Body of pancreas (tissue), 4 donors: ENCODE measurements at places on chromosomes 12 and 14.

GRCh38 chr12:82671673-82672195 lies 15.0 kb upstream of the TMTC2 start:
- DNase-seq: no peak

DNA sequence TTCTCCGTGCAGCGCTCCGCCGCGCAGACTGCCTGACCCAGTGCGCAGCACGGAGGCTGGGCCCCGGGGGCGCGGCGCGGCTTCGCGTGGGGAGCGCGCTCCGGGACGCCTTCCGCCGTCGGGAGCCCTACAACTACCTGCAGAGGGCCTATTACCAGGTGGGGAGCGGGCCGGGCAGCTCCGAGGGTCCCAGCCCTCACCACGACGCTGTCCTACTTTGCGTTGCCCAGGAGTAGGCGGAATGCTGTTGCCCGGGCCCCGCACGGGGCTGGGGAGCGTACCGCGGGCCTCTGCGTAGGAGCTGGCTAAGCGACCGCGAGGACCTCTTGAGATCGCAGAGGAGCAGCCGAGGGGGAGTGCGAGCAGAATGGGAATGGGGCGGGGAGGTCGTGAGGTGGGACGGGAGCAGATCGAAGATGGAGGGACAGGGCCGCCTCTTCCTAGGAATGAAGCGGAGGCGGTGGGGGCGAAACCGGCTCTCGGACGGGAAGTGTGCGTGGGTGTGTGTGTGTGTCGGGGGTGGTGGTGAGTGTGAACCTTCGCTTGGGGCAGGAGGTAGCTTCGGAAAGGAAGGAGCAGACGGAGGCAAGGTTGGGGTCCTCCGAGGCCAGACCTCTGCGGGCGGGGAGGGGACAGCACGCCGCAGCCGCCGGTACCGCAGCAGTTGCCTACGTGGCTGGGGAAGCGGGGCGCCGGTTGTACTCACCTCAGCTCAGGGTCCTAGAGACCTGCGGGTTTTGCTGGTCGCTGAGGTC lies 751 bp downstream of the P3H3 start:
- peak; percentile 79 for DNase-seq

- peak; percentile 62 for DNase-seq
These were observed 1318.4 kb downstream of the TMEM121 start for GRCh38 chr14:106844608-106845285.

GRCh38 chr12:114812858-114813761 lies 129.1 kb upstream of the TBX3 start:
- no peak for DNase-seq

- no peak for DNase-seq
These were observed 75.9 kb downstream of the TTLL5 start for GRCh38 chr14:75736845-75737485.

DNA sequence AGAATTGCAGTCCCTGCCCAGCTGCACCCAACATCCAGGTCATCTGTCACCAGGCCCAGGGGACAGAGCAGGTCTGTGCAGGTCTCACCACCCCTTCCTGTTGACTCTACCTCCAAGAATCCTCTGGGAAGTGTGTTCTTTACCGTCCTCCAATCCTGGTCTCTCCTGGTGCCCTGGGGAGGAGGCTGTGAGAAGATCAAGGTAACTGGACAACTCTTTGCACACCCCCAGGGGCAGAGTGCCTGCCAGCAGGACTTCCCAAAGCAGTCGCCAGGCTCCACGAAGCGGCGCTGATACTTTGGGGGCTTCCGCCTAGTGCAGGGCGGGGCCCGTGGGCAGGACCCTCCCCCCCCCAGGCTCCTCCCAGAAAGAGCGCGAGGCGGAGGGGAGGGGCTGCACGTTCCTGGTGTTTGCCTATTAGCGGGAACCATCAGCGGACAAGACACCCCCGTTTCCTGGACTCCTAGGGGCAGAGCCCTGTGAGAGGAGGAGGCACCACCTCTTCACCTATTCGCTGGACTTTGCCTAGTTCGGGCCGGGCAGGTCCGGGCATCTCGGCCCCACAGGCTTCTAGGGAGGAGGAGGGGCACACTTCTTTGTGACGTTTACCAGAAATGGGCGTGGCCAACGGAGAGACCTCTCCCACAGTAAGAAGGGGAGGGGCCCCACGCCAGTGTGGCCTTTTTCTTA lies 918.0 kb downstream of the AACS start:
- DNase-seq: peak; percentile 70

DNA sequence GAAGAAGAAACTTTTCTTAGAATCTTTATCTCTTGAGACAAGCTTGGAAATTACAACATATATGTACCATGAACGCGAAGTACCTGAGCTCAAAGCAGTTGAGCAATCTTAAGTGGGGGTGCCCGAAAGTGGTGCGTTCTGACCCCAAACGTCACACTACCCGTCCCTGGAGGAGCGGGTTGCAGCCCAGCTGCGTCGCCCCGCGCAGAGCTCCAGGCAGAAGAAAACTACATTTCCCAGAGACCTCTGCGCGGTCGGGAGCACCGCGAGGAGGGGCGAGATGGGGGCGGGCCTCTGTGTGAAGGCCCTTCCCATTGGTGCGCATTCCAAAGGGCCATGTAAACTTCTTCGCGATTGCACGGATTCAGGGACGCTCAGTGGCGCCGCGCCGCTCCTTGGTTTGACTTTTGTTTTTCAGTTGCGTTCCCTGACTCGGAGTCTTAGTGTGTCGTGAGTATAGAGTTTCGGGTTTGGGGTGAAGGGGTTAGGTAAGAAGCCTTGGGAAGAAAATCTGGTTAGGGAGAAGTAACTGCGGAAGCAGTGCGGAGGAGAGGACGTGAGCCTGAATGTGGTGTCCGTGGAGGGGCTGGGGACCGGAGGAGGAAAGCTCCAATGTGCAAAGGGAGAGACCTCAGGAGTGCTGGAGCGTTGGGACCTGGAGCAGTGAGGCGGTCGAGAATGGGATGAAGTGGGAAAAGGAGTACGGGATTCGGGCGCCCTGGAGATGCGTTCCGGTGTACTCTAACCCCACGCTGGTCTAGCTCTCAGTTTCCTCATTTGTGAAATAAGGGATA lies at the start of gene CCDC77:
Gene CCDC77, plus strand, starts transcription at position 410 of the 794 bp plus-strand sequence. CDS start 7,740 bp downstream, outside the sequence.
- peak; percentile 92 for DNase-seq

- peak; percentile 93 for DNase-seq
These were observed 18.0 kb upstream of the DLK1 start for GRCh38 chr14:100708425-100709288.

GRCh38 chr12:105967038-105967776 lies 171.5 kb downstream of the NUAK1 start:
- DNase-seq: no peak

DNA sequence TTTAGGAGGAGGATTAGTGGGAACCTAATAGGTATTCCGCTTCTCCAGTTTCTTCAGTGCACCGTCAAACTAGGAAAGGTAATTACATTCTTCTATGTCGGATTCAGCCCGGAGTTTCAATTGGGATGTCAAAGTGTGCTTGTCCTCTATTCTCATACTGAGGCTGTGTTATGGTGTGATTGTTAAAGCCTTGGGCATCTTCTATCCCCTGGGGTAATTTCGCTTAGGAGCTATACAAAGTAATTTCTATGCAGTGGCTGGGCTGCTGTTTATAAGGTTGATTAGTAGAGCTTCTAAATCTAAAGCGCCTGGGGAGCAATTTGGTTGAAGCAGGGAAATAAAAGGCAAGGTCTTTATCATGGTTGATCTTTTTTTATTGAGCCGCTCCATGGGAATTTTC lies 399.6 kb downstream of the ZFP36L1 start:
- DNase-seq: no peak

- DNase-seq: peak; percentile 21
These were observed 56.7 kb downstream of the MSRB3 start for GRCh38 chr12:65335021-65335714.

DNA sequence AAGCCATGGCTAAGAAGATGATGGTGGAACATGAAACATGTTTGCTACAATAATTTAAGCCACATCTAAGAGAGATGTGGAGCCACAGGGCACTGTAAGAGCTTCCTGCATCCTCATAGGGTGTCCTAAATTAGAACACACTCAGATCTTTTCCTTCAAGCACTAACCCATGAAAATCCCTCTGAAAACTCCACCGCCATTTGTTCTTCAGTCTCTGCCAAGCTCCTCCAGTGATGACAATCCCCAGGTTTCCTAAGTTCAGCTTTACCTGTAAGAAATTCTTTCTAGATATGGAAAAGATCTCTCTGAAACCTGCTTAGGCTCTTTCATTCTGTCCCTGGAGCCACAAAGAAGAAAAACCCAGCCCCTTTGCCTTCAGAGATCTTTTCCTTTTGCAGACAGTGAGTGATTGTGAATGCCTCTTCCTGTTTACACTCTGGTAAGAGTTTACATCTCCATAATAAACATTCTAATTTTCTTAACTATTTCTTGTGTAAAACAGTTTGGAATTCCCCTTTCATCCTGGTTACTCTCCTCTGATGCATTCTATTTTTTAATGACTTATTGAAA lies 907.2 kb downstream of the VRK1 start:
- DNase-seq: no peak

GRCh38 chr12:106839333-106839732 lies 64.9 kb downstream of the RIC8B start:
- DNase-seq: no peak

GRCh38 chr12:79685068-79685467 lies 5.7 kb downstream of the PAWR start:
- DNase-seq: no peak

DNA sequence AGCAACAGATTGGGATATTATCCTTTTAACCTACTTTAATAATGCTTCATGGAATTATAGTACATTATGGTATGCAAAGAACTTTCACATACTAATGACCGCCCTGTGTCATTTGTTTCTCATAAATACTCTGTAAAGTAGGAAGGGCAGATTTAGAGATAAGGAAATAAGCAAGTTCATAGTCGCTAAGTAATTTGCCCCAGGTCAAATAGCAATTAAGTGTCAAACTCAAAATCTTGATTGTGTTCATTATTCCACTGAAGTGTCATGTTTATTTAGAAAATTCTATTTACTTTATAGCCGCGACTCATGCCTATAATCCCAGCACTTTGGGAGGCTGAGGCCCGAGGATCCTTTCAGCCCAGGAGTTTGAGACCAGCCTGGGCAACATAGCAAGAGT lies 98.7 kb upstream of the ATF1 start:
- no peak for DNase-seq

DNA sequence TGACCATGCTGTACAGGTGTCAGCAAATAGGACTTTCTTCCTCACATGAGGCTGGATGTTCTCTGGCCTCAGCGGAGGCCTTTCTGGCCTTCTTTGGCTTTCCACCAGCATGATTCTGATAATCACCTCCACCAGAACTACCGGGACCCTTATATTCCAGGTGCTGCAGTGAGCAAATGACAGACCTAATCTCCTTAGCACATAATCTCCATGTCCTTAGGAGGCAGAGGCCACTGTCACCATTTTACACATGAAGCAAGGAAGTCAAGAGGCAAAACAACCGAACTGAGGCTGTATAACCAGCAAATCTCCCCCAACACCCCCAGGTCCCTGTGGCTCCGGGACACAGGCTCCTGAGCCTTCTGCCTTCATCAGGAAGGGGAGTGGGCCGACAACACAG lies 91.2 kb downstream of the ITPK1 start:
- no peak for DNase-seq

DNA sequence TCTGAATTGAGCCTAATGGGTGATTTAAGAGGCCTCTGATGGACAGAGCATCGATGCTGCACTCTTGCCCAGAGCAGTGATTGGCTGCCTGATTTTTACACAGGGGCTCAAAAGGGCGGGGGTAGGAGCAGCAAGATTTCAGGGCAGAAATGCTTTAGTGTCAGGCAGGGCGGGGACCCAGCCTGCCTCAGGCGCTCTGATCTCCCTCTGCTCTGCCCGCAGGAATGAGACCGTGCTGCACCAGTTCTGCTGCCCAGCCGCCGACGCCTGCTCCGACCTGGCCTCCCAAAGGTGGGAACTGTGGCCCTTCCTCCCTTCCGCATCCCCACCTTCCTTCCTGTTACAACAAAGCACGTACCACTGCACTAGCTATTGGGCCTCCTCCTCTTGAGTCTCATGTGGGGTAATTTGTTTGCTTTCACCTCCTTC lies 32.4 kb downstream of the IQSEC3 start:
- no peak for DNase-seq

DNA sequence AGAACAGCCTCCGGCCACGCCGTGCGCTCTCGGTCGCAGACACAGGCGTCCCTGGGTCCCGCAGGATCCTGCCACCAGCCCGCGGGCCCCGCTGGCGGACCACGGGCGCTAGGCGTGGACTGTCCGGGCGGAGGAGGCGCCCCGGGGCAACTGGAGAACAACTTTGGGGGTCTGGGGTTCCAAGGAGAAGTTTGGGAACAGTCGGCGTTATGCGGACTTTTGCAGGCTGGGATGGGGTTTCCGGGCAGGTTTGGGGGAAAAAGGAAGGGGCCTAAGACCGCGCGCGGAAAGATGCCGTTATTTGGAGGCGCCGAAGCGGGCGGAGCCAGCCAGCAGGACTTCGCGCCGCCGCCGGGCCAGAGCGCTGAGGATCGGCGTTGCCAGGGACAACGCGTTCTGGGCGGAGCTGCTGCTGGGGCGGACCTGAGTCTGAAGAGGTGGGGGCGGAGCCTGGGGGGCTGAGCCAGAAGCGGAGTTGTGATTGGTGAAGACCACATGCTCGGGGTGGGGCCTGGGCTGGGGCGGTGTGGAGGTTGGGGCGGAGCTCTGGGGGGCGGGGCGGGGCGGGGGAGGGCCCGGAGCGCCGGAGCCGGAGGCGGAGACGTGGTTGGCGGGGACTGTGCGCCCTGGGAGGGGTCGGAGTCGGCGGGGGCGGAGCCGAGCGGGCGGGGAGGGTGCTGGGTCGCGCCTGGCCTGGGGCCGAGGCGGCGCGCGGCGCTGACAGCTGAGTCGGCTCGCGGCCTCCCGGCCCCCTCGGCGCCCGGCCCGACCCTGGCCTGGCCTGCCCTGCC lies at the start of gene CYP46A1:
Gene CYP46A1, plus strand, starts transcription at position 680 of the 791 bp plus-strand sequence. CDS start 120 bp downstream, outside the sequence.
- DNase-seq: peak; percentile 100

DNA sequence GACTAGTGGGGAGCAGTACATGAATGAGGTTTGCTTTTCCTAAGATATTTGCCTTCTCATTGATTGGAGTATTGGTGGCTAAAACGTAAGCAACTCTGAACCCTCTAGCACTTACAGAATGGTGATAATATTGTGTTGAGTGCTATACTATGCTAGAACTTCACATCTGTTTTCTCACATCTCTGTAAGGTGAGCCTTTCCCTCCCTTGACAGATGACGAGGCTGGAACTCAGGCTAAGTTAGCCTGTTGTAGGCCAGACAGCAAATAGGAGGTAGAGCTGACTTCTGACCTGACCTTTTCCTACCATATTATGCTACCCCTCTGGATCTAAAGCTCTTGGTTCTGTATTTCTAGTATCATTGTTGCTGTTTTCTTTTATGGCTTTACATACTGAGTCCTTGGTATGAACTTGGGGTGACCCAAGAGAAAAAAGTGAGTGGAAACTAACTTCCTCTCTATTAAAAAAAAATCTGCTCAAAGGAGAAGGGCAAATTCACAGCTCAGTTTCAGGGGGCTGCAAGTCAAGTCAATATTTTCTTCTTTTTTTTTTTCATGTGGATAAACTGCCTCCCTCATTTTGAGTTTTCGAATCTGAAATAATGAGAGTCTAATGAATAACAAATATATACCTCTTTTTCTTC lies 85.9 kb downstream of the CRADD start:
- DNase-seq: no peak

DNA sequence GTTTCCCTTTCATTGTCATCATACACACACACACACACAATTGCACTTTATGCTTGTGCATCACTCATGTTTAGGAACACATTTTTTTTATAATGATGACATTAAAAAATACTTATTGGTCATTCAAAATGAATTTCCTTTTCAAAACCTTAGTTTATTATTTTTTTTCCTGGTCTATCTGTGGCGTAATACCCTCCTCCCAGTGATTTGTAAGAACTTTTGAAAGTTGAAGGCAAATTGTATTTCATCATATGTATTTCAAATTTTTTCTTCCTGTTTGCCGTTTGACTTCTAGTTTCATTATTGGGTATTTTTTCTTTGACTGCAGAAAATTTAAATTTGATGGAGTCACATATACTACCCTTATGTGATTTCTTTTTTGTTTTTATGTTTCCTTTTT lies 2.5 kb upstream of the LRRK2 start:
- no peak for DNase-seq

- no peak for DNase-seq
These were observed 9.2 kb upstream of the ZNF385A start for GRCh38 chr12:54393743-54394142.
